ENCODE measurements at places on chromosomes 16 and 17. TPM values are rescaled to one million over a fixed set of nuclear protein-coding genes. Genes with fewer than 3 reads are reported as not detected.

CDH16 gene
- not detected for total RNA-seq

DNA sequence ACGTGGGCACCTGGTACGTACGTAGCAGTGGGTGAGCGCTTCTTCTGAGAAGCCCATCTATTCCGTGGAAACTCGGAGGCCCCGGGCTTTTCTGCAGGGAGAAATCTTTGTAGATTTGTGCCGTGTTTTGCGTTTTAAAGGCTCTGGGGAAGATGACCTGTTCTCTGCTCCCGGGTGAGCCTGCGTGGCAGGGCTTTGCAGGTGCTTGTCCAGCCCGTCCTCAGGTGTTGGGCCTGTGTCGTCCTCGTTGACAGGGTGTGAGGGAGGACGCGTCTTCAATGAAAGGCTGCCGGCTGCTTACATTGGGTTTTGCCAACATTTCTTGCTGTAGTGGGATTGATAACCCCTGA lies 87.5 kb upstream of the ZNF750 start:
- H3K4me1 ChIP-seq = peaks cover 5% of the 10 kb centered on the region
- no peaks in the 10 kb centered on the region for H3K36me3 ChIP-seq
- H3K27me3 ChIP-seq = no peaks in the 10 kb centered on the region
- DNase-seq = no peak
- H3K27ac ChIP-seq = no peak overlapping the region
- no peak overlapping the region for H3K4me3 ChIP-seq

GRCh38 chr16:6897876-6898485 lies 434.7 kb upstream of the RBFOX1 start:
- H3K27me3 ChIP-seq = no peaks in the 10 kb centered on the region
- no peak overlapping the region for H3K27ac ChIP-seq
- H3K4me1 ChIP-seq = no peaks in the 10 kb centered on the region
- no peak for DNase-seq
- H3K4me3 ChIP-seq = no peak overlapping the region
- peaks cover 8% of the 10 kb centered on the region for H3K36me3 ChIP-seq

- DNase-seq = no peak
- no peaks in the 10 kb centered on the region for H3K36me3 ChIP-seq
- no peaks in the 10 kb centered on the region for H3K4me1 ChIP-seq
- H3K4me3 ChIP-seq = no peak overlapping the region
These were observed 88.8 kb downstream of the ZDHHC7 start for GRCh38 chr16:84922351-84923120.

All from natural killer cell treated with Interleukin-12 subunit alpha and Interleukin-12 subunit beta and Interleukin-15 and Interleukin-18, amount 100 ng/mL, for 72 hours (primary cell).